ENCODE measurements at places on chromosomes 3 and 15. TPM values are rescaled to one million over a fixed set of nuclear protein-coding genes. Genes with fewer than 3 reads are reported as not detected.

- DNase-seq, result no peak
Observed at GRCh38 chr15:83061680-83062079, 5.4 kb downstream of the BTBD1 start.

DNA sequence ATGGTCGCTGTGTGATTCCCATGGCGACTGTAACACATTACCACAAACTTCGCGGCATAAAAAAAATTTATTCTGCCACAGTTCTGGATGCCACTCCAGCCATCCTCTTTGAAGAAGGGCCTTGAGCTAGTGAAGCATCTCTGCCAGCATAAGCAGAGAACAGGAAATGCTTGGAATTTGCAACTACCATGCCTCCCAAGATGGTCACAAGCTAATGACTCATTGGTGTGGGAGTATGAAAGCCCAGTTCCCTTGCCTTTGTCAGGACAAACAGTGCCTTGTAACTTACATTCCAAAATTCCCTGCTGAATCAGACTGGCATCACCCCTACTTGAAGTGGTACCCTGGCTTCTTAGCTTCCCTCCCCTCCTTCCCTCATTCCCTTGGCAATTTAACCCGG lies 129.7 kb downstream of the PROS1 start:
- DNase-seq, result no peak

The PPP1R14D gene
- not detected for total RNA-seq

GRCh38 chr15:78247911-78248310 lies 13.5 kb upstream of the ACSBG1 start:
- peak; percentile 18 for DNase-seq

DNA sequence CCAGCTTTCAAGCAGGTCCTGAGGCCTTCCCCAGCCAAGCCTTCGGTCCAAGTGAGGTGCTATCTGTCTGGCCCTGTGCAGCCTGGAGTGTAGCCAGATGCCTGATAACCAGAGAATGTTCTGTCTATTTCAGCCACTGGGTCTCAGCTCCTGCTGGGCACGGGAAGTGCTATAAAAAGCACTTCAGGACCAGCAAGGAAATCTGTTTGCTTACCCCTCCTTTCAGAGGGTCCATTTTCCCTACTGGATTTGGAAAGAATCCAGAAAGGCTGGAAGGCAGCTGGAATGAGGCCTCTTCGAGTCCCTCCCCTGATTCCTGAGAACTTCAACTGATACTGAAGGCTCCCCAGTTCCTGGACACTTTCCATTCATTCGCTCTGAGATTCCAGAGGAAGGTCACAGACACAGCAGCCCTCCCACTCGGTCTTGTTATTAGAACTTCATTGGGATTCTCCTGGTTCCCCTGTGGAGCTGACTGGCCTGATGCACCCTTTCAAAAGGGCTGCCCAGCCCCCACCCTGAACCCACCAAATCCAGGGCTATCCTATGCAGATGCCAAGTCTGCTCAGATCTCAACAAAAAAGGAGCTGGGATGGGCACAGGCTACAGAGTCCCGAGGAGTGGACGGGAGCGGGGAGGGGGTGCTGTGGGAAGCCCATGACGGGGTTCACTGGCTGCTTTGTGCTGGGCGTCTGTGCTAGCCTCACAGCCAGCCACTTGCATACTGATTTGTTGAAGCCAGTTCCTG lies 70.4 kb downstream of the UMPS start:
- DNase-seq, result peak; percentile 85

DNA sequence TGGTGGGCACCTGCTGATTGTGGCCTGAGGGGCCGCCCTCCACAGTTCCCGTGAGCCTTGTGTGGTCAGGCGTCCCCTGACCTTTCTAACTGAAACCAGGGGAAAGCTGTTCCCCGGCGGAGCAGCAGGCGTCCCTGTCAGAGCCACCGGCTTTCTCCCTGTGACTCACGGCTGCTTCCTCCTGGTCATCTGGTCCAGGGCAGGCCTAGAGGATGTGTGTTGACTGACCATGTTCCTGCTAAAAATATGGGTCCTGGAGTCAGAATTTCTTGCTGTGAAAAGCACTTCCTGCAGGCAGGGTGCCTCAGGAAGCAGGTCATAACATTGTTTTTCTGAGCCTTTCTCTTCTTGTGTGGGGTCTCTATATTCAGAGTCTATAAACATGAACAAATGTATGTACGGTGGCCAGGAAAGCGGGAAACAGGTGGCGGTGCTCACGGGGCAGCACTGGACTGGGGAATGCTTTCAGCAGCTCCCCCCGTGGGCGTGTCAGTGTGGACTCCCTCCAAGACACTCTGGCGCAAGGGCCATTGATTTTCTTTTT lies 38.4 kb upstream of the CGNL1 start:
- DNase-seq, result peak; percentile 78

The CEP97 gene
- total RNA-seq, result 34.9 TPM

GRCh38 chr3:191792580-191792979 lies 331.6 kb downstream of the PYDC2 start:
- no peak for DNase-seq

GRCh38 chr15:94225616-94226015 lies 5.7 kb upstream of the MCTP2 start:
- no peak for DNase-seq

GRCh38 chr15:67080118-67080899 lies 14.9 kb downstream of the SMAD3 start:
- no peak for DNase-seq

The FSIP1 gene
- 0.10 TPM for total RNA-seq

DNA sequence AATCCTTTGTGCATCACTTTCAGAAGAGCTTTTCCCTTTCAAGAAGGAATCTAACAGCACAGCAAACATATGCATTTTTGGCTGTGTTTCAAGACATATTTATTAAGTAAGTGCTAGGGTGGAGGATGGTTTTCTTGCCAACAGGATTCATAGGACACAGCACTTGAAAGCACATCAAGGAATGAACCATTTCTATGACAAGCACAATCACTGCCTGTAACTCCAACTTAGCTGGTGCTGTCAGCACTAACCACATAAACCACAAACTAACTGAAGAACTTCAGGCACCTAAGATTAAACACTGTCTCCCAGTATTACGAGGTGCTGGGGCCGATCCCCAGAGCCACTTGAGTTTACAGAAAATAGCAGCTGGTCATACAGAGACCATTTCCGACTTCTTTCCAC lies 35.4 kb upstream of the SPRED1 start:
- DNase-seq, result peak; percentile 51

GRCh38 chr15:77988347-77989295 lies 88.9 kb downstream of the TBC1D2B start:
- DNase-seq, result no peak

The OR4M2 gene
- total RNA-seq, result not detected

The RPLP1 gene
- total RNA-seq, result 101 TPM

GRCh38 chr3:122794779-122795673 lies at the start of gene SLC49A4:
SLC49A4 (plus strand) TSS chr3:122795069; CDS start chr3:122795193, 124 bp downstream.
- DNase-seq, result peak; percentile 87

GRCh38 chr3:164377466-164377865 lies 700.8 kb downstream of the SI start:
- DNase-seq, result no peak

GRCh38 chr3:53850895-53851294 lies 4.5 kb downstream of the IL17RB start:
- peak; percentile 62 for DNase-seq

DNA sequence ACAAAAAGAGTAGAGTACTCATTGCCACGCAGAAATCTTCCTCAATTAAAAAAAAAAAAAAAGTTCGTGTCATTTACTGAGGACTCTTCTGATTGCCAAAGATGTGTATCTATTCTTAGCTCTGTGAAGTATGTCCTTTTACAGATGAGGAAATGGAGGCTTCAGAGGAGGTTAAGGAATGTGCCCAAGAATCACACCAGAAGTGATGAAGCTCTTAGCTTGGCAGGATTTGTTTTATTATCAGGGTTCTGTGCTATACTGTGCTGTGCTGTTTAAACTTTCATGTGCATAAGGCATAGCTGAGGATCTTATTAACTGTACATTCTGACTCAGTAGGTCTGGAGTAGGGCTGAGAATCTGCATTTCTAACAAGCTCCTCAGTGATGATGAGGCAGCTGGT lies 665.2 kb upstream of the ADAMTS9 start:
- no peak for DNase-seq

DNA sequence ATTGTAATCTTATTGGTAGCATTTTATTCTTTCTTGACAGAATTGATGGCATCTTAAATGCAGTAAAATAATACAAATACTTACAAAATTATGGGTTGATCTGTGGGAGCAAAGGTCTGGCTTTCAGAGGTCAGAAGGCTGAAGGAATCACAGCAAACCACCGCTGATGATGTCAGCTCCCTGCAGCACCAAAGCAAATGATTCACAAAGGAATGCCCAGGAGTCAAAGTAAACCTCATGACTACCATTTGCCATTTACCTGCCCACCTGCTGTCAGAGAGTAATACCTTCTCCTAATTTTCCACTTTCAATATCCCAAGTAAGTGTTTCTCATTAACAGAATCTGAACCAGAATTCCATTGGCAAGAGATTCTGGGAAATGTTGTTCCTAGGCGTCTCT lies 46.1 kb downstream of the CPA3 start:
- no peak for DNase-seq

DNA sequence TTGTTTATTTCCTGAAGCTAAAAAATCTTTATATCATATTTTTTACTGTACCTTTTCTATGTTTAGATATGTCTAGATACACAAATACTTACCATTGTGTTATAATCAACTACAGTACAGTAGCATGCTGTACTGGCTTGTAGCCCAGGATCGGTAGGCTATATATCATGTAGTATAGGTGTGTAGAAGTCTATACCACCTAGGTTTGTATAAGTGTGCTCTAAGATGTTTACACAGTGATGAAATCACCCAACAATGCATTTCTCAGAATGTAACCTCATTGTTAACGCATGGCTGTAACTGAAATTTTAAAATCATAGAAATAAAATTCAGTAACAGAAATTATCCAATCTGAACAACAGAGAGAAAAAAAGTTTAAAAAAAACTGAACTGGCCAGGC lies 43.2 kb downstream of the EIF3J start:
- no peak for DNase-seq

The FAM81A gene
- total RNA-seq, result 3.0 TPM

The IFT122 gene
- total RNA-seq, result 37.7 TPM

- DNase-seq, result no peak
Observed at GRCh38 chr3:190435618-190436017, 14.1 kb downstream of the TMEM207 start.

The TNFSF10 gene
- total RNA-seq, result 17.3 TPM

GRCh38 chr3:146077181-146077580 lies 83.8 kb downstream of the PLOD2 start:
- DNase-seq, result no peak

DNA sequence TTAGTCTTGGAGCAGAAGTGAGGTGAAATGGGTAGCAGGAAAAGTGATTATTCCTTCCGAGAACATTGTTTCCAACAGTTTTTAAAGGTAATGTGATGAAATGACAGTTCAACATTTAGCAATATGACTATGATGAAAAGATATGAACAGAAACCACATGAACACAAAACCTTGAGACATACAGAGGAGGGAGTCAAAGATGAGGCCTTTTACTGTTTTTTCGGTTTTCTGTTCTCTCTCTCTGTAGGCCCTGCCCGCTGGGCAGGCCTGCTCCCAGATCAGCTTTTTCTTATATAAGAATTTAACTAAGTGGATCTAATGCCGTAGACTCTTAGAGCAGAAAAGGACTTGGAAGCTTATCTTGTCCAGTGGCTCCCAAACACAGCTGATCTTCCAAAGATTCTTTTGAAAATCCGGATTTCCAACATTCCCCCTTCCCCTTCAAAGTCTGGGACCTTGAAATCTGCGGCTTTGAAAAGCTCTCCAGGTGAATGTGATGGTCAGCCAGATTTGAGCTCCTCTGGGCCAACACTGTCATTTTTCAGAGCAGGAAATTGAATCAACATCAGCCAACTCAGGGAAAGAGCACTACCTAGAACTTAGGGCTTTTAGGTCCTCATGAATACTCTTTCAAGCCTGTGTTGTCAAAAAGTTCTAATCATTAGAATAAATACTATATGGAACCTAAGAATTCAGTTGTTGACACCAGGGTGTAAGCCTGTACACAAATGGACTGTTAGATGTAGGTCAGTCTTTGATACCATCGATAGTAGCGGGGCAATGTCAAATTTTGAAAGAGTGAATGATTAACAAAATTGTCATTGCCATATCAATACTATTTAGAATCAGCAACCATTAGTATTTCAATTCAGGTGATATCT lies 372.7 kb downstream of the SHQ1 start:
- DNase-seq, result no peak

The TMOD3 gene
- 24.5 TPM for total RNA-seq

The SELENOS gene
- 58.3 TPM for total RNA-seq

GRCh38 chr3:168862466-168862865 lies 766.7 kb upstream of the GOLIM4 start:
- peak; percentile 35 for DNase-seq

The RPL29 gene
- 1,069 TPM for total RNA-seq

DNA sequence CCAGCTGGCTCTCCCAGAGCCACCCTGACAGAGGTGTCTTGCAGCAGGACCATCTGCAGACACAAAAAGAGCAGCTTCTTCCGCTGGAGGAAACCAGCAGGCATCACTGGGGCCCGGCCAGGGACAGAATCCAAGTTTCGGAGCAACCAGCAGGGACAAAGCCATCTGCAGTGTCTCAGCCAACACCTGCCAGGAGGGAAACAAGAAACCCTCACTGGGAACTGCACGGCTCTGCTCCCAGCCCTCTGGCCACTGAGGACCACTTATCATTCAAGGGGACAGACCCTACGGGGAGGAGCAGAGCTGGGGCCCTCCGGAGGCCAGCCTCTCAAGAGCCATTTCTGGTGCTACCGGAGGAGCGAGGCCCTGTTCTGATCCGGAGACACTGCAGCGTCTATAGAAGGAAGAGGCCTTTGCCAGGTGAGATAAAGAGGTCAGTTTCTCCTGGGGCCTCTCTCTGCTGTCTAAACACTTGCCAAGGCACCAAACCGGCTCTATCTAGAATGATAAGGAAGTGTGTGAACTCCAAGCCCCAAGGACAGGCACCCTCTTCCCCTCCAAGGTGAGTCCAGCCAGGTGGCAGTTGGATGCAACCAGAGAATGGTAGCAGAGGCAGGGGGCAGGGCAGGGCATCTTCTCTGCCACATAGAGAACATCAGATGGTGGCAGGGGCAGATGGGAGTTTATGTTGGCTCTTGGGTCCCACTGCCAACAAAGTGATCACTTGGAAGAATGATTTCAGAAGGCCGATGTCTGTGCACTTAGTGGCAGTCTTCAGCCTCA lies 89.0 kb downstream of the CHSY1 start:
- peak; percentile 95 for DNase-seq

GRCh38 chr3:123652342-123652984 lies 67.6 kb upstream of the HACD2 start:
- DNase-seq, result peak; percentile 91

The ATP13A5 gene
- total RNA-seq, result 0.31 TPM

The CDC25A gene
- 4.8 TPM for total RNA-seq

DNA sequence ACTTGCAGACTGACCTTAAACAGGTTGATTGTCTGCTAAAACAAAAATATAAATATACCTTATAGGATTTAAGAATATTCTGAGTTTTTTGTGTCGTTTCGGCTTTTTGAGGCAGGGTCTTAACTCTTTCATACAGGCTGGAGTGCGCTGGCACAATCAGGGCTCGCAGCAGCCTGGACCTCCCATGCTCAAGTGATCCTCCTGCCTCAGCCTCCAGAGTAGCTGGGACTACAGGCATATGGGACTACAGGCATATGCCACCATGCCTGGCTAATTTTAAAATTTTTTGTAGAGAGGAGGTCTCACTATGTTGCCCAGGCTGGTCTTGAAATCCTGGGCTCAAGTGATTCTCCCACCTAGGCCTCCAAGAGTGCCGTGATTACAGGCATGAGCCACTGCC lies 113.9 kb downstream of the TCF12 start:
- no peak for DNase-seq

- DNase-seq, result no peak
Observed at GRCh38 chr15:42504631-42505030, 9.2 kb downstream of the SNAP23 start.

The DUOXA2 gene
- total RNA-seq, result 1.2 TPM

GRCh38 chr15:57519806-57520205 lies 71.9 kb upstream of the MYZAP start:
- DNase-seq, result no peak

GRCh38 chr15:49810720-49811119 lies 189.9 kb downstream of the DTWD1 start:
- DNase-seq, result peak; percentile 77
